ENCODE measurements at places on chromosomes 12 and 14.
A peak's percentile ranks its signal among the peaks of the same experiment; 100 is the strongest.

DNA sequence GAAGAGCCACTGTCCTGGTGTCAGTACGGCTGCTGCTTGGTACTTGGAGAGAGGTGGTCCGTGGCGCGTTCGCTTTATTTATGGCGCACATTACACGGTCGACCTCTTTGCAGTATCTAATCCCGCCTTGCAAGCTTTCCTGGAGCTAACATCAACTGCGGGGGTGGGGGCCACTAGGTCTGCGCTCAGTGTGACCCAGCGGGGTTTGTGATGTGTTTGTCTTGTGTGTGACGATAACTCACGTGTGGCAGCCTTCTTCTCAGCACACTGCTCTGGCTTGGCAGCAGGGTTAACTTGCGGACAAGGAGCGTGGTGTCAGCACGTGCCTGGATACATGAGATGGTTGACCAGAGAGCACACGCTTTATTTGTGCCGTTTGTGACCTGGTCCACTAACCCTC, 122.2 kb upstream of the RTL1 start:
- DNase-seq = no peak

- no peak for DNase-seq
Measured at GRCh38 chr12:124464830-124465229, 102.6 kb downstream of the NCOR2 start.

- no peak for DNase-seq
Measured at GRCh38 chr14:55572578-55572977, 7.4 kb upstream of the KTN1 start.

GRCh38 chr12:131418884-131419283, 292.0 kb upstream of the SFSWAP start:
- DNase-seq = no peak

GRCh38 chr14:52060080-52060479, 8.8 kb downstream of the NID2 start:
- no peak for DNase-seq

- DNase-seq = no peak
Measured at GRCh38 chr12:52132754-52133161, 53.3 kb downstream of the SMIM41 start.

DNA sequence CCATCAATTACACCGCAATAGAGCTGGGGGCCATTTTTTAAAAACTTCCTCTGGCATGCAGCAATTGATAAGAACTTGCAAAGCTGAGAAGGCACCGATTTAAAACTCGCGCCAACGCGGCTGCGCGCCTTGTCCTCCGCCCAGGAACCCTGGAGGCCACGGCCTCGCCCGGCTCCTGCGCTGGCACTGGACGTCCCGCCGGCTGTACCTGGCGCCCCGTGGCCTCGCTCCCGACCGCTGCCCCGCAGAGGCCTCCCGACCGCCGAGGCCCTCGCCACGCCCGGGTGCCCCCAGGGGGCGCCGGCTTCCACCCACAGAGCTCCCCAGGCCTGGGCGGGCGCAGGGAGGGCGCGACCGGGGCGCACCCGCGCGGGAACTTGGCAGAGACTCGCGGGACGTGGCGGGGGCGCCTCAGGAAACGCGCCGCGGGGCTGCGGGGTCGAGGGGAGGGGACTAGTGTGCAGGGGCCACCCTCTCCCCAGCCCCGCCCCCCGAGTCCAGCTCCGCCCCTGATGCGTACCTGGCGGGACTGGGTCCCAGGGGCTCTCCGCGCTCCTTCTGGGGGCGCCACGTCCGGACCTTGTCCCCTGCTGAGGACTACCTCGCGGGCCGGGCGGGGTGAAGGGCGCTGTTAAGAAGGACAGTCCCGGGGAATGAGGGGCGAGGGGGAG, 65.7 kb downstream of the TNFAIP2 start:
- peak; percentile 5 for DNase-seq

DNA sequence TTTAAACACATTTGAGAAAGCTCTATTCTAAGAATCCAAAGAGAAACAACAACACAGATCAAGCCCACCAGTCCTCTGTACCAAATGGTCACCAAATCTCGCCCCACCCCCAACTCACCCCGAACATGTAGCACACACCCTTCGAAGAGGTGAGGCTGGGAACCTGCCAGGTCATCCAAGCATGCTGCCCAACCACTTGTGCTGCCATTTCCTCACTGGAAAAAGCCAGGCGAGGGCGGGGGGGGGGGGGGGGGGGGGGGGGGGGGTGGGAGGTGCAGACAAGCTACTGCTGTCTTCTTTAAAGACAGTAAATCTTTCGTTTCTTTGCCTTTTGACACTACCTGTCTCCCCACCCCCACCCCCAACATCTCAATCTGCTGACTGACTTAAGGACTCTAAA, 59.9 kb downstream of the SETD3 start:
- DNase-seq = no peak

DNA sequence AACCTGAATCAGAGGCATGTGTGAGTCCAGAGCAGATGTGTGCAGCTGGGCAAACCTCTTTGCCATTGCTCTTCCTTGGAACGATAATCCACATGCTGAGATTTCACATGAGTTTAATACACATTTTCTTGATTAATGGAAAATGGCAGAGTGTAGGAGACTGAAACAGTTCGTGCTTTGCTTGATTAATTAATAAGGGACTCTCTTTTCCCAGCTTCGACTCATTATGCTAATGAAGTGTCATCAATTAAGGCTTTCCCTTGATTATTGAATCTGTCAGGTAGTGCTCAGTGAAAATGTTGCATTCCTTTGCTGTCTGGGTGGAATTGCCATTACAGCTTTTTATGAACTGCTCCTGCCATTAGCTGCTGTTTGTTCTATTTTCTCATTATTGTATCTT, 487.7 kb upstream of the NOVA1 start:
- DNase-seq = no peak

GRCh38 chr14:82562881-82563280, 1029.2 kb upstream of the SEL1L start:
- no peak for DNase-seq

DNA sequence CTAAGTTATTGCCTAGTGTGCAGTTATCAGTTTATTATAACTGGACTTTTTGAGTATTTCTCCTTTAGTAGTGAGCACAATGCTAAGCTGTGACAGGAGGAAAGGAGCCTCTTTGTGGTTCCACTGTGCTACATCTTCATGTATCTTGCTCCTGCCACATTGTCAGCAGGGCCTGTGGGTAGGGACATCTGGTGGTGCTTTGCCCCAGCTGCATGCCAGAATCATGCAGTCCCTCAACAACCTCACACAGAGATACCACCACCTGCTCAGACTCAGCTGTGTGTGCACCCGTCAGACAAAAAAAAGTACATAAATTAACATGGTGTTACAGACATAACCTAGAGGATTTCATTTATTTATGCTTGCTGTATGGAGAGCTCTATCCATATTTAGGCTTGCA, 51.1 kb downstream of the MIS18BP1 start:
- no peak for DNase-seq

- no peak for DNase-seq
Measured at GRCh38 chr12:109878749-109879148, 1.6 kb downstream of the GLTP start.

DNA sequence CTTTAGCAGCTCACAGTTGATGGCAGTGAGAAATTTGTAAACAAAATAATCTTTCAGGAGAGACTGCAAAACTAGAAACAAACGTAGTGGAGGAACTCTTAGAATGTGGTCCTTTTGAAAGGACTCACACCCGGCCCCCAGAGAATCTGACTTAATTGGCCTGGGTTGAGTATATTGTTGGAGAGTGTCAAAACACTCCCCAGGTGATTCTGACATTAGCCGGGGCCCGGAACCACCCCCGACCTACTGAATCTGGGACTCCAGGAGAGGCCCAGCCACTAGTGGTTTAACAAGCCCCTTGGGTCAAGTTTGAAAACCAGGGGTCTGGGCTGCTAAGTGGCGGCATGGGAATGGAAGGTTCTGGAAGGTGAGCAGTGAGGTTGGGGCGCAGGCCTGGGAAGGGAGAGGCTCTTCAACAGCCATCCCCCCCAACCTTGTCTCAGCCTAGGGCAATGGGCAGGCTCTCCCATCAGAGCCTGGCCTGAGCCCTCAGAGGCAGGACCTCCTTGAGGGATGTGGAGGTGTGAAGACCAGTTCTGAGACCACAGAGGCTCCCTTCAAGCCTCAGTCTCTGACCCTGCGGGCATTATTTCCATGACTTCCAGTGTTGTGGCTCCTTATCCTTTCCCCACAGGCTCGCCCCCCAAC, 1.1 kb upstream of the ELK3 start:
- DNase-seq = no peak

DNA sequence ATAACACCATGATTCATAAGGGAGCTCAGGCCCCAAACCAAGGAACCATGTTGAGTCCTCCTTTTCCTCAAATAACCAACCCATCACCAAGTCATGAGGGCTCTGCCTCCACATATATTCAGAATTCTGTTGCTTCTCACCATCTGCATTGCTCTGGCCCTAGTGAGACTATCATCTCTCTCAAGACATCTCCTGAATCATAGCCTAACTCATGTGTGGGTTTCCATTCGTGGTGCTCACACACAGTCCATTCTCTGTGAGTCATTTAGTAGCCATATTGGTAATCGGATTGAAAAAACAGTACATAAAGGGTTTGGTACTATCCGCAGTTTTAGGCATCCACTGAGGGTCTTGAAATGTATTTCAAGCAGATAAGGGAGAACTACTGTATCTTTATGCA, 5.1 kb upstream of the SLC38A2 start:
- no peak for DNase-seq

DNA sequence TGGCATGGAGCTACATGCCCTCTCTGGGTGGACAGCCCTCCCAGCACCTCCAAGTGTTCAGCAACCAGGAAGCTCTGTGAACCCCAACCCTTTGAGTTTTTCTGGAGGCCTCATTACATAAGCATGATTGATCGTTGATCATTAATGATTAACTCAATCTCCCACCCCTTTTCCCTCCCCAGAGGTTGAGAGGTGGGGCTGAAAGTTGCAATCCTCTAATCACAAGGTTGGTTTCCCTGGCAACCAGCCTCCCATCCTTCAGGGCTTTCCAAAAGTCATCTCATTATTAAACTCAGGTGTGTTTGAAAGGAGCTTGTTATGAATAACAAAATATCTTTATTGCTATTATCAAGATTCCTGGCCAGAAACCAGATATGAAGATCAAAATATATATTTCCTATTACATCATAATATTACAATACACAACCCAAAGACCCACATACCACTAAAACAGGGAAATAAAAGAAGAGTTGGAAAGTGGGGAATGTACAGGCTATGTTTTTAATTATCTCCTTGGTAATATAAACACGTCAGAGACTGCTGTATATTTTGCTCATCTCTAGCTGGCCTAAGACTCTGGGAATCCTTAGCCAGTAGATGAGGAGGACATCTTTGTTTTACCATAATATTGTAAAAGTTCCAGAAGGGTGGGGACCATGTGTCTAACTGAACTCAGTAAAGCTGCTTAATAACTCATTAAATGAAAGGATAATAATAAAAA, 73.6 kb downstream of the SSPN start:
- no peak for DNase-seq

GRCh38 chr14:71606064-71606463, 326.2 kb upstream of the RGS6 start:
- DNase-seq = no peak

DNA sequence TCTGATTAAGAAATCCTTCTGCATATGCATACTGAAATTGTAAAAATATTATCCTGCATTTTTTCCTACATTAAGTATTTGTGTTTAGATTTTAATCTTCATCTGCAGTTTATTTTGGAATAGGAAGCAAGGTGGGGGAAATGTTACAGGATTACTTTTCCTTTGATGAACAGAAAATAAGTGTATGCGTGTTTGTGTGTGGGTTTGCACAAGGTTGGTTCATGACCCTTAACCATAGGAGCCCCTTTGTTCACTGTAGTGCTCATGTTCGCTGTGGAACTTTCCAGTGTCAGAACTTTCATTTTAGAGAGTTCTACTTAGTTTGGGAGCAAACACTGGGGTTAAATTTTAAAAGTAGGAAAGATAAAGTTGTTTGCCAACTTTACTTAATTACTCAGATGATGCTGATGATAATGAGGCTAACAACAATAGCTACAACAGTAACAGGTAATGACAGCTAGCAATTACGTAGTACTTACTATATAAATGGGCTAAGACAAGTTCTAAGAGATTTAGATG, 6.4 kb upstream of the A2M start:
- DNase-seq = no peak

GRCh38 chr12:75491169-75491568, 10.6 kb downstream of the GLIPR1 start:
- no peak for DNase-seq

GRCh38 chr12:65195387-65196055, 26.1 kb downstream of the LEMD3 start:
- DNase-seq = no peak

DNA sequence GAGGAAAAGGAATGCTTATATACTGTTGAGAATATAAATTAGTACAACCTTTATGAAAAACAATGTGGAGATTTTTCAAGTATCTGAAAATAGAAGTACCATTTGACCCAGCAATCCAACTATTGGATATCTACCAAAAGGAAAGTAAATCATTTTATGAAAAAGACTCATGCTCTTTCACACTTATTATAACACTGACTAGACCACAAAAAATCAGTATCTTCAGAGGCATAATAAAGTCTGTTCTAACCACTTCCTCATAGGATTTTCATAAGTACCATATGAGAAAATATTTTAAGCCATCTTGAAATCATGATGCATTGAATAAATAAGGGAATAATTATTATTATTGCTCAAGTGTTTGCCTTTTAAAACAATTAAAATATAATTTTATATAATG, 90.8 kb downstream of the SLCO1B1 start:
- no peak for DNase-seq

- DNase-seq = no peak
Measured at GRCh38 chr12:89928467-89928866, 219.8 kb upstream of the ATP2B1 start.

DNA sequence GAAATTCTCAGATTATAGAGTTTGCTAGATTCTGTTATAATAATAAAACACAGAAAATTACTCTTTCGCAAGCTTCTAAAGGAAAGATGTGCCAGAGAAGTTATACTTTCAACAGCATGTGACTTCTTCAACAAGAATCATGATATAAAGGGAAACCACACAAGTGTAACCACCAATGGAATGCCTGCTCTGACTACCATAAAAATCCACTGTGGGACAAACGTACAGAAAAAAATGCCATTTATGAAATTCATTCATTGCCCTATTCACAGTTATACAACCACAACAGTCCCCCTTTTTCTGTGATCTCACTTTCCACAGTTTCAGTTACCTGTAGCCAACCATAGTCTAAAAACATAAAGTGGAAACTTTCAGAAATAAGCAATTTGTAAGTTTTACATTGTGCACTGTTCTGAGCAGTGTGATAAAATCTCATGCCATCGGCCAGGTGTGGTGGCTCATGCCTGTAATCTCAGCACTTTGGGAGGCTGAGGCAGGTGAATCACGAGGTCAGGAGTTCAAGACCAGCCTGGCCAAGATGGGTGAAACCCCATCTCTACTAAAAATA, 3.2 kb downstream of the CATSPERB start:
- no peak for DNase-seq
